ENCODE measurements at places on chromosomes 2 and 18.

DNA sequence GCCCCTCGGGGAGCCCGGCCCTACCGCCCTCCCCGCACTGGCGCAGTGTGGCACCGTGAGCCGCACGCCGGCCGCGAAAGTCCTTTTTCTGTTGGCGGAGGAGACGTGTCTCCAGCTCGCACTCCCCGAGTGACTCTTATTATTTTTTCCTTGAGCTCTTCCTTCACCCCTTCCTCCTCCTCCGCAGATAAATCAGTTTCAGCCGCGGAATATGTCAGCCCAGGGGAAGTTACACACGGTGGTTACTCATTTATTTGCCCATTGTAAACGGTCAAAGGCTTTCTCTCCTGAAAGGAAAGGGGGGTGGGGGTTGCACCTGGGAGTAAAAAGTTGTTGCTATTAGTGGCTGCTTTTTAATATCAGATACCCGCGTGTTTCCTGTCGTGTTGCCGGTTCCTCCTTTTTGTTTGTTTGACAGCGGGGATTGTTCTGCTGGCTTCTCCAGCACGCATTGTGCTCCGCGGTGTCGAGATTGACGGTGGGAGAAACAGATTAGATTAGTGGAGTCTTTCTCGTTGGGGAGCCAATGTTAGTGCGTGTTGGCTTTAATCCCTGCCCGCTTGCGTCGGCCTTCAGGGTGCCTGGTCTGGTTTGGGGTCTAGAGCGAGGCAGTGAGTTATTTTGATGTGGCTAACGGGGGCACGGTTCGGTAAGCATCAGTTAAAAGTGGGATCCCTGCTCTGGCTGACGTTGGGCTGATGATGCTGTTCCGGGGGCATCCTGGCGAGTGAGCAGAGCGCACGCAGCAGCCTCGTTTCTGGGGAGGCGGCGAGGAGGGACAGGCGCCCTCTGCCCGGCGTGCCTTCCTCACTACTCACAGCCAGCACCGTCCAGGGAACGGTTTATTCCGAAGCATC lies 1.6 kb downstream of the CRIM1 start:
- no peak for DNase-seq

DNA sequence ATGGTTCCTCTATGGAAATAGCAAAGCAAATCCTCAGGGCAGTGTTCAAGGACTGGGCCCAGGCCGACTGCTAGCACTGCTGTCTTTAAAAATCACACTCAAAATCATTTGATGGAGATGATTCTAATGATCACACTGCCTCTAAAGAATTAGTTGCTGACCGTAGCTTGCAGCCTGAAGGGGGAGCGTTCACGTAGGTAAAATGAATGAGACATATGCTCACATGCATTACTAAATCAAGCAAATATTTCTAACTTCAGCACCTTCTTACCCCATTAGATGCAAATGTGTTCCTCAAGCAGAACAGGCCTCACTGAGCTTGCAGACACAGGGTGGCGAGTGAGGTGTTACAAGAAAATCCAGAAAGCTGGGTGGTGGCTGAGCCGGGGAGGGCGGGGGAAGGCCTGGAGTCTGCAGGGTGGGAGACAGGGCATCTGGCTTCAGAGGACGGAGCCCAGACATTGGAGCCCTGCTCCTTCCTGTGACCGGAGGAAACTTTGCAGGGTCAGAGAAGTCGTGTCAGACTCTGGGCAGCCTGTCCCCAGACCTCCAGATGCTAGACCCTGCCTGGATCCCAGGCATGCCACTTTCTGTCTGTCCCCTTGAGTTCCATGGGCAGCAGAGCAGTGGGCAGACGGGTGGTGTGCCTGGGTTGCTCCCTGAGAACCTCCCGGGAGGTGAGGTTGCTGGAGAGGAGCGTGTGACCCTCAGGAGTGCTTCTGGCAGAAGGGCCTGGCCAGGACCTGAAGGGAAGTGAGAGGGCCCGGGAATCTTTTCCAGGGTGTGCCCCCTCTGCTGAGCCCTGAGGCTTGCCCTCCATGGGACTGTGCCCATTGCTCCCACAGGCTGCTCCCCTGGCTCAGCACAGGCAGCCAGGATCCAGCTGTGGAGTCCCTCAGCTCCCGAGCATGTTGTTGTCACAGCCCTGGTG lies 7.1 kb upstream of the NPPC start:
- no peak for DNase-seq

DNA sequence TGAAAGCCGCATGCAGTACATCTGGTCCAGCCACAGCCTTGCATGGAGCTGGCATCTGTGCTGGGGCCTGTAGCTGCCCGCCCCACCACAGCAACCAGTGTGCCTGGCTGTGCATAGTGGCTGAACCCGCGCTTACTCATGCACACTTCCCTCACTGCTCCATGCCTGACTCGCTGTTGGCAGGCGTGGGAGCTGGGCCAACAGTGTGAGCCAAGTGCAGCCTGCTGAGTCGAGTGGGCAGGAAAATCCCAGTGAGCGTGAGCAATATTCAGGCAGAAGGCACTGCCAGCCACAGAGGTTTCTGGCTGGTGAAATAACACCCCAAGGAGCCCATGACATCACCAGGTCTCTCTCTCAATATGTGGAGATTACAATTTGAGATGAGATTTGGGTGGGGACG lies 1674.1 kb upstream of the TMEFF2 start:
- no peak for DNase-seq

GRCh38 chr2:10787176-10787968 lies 25.2 kb downstream of the PDIA6 start:
- peak; percentile 75 for DNase-seq

DNA sequence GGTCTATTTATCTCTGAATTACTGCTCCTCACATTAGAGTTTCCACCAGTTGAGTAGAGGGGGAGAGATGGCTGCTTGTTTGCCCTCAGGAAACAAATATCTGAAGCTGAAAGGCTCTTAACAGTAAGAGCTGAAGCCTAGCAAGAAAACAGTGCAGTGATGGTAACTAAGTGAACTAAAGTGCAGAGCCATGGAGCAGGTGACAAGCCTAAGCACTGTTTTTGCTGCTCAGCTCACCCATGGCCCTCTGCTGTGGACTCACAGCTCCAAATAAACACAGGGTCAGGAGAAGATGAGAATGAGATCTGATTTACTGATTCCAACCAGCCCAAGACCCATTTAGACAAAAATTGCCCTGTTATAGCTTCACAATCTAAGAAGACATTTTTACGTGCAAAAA lies 118.4 kb downstream of the ETAA1 start:
- DNase-seq = no peak

GRCh38 chr2:153710128-153710527 lies 161.6 kb upstream of the GALNT13 start:
- DNase-seq = no peak

DNA sequence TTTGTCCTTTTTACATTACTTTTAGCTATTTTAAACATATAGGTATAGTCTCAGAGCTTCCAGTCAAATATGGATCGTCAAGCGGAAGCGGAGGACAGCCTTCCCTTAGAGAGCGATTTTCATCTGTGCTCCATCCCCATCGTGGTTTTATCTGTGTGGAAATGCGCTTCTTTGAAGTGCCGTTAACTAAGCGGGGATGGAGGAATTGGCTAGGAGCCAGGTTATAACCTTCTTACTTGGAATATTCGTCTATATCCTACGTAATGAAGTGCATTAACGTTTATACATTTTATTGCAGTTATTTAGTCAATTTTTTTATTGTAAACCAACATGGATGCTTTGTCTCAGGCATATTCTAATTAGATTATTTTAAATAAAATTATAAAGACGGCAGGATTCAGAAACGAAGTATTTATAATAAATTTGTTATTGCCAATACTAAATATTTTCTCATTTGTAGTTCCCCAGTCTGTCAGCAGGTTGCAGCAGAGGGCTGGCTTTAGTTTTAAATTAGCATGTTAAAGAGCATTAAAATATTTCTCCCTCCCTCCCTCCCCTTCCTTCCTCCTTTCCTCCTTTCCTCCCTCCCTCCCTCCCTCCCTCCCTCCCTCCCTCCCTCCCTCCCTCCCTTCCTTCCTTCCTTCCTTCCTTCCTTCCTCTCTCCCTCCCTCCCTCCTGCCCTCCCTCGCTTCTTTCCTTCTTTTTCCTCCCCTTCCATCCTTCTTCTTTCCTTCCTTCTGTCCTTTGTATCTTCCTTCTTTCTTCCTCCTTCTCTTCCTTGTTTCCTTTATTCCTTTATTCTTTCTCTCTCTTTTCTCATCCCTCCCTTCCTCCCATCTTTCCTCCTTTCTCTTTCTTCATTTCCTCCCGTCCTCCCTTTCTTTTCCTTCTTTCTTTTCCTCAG lies 80.6 kb upstream of the DOCK10 start:
- DNase-seq = no peak

GRCh38 chr2:232422051-232422450 lies 15.4 kb downstream of the ALPG start:
- no peak for DNase-seq

DNA sequence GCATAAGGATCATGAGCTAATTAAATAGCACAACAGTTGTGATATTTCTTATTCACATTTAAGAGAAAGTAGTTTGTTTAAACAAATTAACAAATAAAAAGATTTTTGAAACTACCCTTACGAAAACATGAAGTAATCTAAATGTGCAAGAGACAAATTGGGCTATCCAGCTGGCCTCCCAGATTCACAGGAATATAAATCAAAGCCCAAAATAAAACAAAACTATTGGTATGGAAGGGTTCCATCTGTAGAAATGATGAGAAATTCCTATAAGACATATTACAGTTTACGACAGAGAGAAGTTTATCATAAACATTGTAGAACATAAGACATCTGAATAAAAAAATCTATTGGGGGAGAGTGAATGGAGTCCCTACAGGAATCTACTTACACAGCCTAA lies 1125.1 kb downstream of the TDRD15 start:
- DNase-seq = no peak

All from H1 (cell line).